ENCODE measurements at places on chromosomes 16 and 17.

DNA sequence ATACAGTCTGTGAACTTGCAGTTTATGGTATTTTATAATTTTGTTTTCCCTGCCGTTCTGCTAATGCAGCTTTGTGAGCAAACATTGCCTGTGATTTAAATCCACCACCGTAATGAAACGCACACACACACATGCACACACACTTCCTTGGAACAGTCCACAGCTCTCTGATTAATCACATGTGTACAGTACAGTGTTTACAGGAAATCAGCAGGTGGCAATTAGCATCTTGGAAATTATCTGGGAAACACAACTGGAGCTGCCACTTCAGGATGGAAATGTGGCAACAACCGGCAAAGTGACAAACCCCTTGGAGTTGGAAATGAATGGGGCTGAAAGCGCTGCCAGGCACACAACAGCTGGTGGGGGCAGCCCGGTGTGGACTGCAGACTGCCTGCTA, 12.9 kb upstream of the ZKSCAN2 start:
- no peak for DNase-seq

GRCh38 chr17:55567240-55568214, 56.3 kb upstream of the SMIM36 start:
- DNase-seq: peak; percentile 45

DNA sequence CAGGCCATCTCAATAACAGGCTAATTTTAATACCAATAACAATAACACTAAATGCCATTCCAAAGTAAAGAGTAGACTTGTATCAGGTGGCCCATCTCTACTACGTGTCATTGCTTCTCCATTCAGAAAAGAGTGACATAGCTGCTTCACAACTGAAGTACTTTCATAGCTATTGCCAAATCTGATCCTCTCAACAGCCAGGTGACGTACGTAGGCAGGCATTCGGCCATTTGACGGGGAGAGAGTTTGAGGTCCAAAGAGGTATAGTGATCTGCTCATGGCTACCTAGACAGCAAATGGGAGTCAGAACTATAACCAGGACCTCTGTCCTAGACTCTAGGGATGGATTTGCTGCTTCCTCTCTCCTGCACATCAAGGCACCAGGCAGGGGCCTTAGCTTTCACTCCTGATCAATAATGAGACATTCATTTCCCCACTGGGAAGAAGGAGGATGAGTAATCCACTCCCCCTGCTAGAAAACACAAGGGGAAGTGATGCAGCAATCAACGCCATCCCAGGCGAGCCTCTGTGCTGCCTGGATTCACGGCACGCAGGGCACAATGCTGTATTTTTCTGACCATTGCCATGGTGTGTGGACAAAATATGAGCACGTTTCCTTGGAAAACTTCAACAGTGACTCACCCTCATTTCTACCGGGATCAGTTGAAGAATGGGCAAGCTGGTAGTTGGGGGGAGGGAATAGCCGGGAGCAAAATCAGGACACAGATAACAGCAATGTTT, 80.9 kb downstream of the SPACA3 start:
- no peak for DNase-seq

DNA sequence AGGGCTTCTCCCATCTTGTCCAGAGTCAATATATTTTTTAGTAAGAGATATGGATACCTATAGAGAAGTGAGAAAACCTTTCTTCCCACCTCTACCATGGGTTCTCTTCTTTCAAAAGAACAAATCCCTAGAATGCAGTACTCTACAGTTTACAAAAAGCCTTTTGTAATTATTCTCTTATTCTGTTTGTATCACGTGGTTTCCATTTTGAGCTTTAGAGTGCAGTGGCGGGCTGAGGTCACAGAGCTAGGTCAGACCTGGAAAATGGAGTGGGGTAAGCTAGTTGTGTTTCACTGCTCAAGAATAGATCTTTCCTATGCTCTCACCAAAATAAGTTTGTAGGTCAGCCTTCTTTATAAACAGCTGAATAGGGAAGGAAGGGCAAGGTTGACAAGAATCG, 85.3 kb upstream of the MAF start:
- DNase-seq: no peak

- no peak for DNase-seq
Observed at GRCh38 chr16:23949630-23950290, 114.0 kb downstream of the PRKCB start.

- no peak for DNase-seq
Observed at GRCh38 chr16:4988647-4989046, 30.5 kb downstream of the SEC14L5 start.

DNA sequence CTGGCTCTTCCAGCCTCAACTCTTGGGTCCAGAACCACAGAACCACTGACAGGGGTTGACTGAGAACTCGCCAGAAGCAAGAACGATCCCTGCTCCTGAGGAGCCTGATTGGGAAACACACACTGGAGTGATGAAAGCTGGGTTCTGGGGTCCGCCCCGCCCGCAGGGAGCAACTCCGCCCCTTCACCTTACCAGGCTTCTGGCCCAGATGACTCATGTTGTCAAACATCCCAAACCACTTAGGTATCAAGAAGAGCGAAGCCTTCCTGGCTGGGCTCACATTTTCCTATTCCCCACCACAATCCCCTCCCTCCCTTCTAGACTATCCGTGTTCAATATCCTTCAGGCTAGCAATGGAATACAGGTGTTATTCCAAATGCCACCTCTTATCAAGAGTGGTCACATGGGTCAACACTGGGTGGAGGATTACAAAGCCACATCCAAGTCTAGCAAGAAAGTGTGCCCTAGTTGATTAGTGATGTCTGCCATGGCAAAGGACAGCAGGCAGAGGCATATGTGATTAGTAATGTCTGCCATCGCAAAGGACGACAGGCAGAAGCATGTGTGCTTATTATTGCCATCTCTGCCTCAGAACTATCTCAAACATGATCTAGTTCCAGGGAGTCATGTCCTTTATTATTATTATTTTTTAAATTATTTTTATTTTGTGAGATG, 70.5 kb downstream of the TIMM22 start:
- DNase-seq: no peak

- DNase-seq: no peak
Observed at GRCh38 chr16:49024896-49025295, 256.7 kb downstream of the CBLN1 start.

GRCh38 chr17:81070541-81071246, 35.7 kb downstream of the BAIAP2 start:
- no peak for DNase-seq

GRCh38 chr17:39598630-39599003, 9.1 kb downstream of the NEUROD2 start:
- DNase-seq: no peak

- no peak for DNase-seq
Observed at GRCh38 chr17:77118251-77118928, 22.4 kb upstream of the SEC14L1 start.

Measured in left renal cortex interstitium (tissue), 4 donors.